ENCODE measurements at places on chromosomes 4 and X. TPM values are rescaled to one million over a fixed set of nuclear protein-coding genes. Genes with fewer than 3 reads are reported as not detected.

VCX3A gene
- polyA plus RNA-seq: not detected

OTUD6A gene
- polyA plus RNA-seq: not detected

ANTXR2 gene
- polyA plus RNA-seq: 41.3 TPM

CXorf49 gene
- polyA plus RNA-seq: not detected

INPP4B gene
- 66.4 TPM for polyA plus RNA-seq

DCAF8L2 gene
- not detected for polyA plus RNA-seq

TMEM31 gene
- polyA plus RNA-seq: not detected

Measured in keratinocyte (primary cell).